ENCODE measurements at places on chromosomes 11 and 22.

DNA sequence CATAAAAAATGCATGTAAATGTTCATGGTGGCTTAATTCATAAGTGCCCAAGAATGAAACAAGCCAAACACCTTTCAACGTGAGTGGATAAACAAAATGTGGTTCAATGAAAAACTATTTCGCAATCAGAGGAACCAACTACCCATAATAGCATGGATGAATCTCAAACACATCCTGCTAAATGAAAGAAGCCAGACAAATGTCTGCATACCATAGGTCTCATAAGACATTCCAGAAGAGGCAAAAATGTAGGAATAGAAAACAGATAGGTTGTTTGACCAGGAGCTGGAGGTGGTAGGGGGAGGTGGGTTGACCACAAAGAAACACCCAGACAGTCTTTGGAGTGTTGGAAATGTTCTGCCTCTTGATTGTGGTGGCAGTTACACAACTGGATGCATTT, 13.2 kb upstream of the OSBPL5 start:
- no peak for DNase-seq

- no peak for DNase-seq
These were observed 15.4 kb upstream of the ST14 start for GRCh38 chr11:130144141-130144540.

DNA sequence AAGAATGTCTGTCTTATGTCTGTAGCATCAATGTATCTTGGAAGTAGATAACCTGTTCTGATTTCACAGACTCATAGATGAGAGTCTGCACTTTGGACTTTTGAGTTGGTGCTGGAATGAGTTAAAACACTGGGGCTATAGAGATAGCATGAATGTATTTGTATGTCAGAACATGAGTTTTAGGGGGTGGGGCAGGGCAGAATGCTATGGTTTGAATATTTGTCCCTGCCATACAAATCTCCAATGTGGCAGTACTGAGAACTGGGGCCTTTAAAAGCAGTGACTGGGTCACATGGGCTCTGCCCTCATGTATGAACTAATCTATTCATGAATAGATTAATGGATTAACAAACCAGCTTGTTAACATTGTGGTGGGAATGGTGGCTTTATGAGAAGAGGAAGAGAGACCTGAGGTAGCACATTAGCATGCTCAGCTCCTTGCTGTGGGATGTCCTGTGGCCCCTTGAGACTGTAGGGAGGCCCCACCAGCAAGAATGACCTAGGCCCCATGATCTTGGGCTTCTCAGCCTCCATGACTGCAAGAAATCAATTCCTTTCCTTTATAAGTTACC, 15.5 kb upstream of the OR52K1 start:
- DNase-seq = no peak

- DNase-seq = no peak
These were observed 157.7 kb downstream of the DBX1 start for GRCh38 chr11:20002312-20003216.

GRCh38 chr22:44625981-44626687, 75.9 kb upstream of the PRR5 start:
- DNase-seq = no peak
